Activated T-cell treated with anti-CD3 and anti-CD28 coated beads, Interleukin-2, amount 50 U/mL, for 1 hour (primary cell): ENCODE measurements at places on chromosomes 3 and 15.

DNA sequence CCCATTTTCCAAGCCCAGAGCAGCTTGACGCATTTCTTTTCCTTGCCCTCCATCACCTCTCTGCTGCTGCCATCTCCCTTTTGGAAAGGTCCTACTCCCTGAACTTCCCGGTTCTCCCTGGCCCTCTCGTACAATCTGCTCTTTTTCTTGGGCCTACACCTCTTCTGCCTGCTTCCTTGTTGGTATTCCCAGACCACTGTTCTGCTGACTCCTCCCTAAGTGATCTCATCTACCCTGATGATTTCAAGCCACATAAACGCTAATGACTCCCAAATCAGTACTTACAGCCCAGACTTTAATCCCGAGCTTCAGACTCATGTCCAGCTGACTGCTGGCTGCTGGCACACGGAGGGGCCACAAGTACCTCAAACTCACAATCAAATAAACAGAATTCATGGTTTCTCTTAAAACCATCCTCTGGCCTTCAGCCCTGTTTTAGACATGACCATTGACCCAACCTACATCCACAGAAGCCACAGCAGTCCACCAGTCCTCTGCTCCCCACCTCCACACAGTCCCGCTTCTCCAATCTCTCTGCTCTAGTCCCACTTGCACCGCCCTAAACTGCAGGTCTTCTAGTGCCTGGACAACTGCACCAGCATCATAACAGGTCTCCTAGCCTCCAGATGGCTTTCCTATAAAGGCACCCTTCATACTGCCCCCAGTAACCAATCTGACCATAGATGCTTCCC, 57.6 kb downstream of the AAGAB start:
- no peak for DNase-seq

DNA sequence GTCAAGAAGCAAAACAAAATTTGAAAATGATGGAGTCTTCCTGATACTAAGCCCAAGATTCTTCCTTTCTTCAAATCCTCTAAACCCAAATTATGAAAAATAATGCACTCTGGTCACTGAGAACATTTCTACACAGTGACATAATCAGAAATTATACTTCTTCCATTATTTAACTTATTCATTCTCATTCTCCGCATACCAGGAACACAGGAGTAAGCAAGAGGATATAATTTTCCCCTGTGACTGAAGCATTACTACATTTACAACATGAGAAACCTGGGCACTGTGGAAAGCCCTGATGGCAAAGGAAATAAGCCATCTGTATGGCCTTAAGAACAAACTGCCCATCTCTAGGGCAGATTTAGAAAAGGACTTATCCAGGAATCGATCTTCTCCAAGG, 47.0 kb downstream of the EXD1 start:
- no peak for DNase-seq

DNA sequence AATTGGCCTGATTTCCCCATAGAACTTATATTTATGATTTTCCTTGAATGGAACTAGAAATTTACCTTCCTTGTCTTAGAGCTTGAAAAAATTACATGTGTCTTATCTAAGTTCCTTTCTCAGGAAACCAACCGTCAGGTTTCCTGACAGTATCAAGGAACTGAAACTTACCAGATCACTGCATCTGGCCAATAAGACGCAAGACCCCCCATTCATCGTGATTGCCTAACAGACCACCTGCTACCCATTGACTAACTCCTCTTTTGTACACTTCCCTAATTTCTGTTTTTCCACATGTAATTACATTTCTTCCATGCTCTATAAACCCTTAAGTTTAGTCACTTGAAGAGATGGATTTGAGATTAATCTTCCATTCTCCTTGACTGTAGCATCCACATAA, 517.2 kb upstream of the CBLB start:
- no peak for DNase-seq

GRCh38 chr3:42499478-42499871, 3.0 kb upstream of the VIPR1 start:
- DNase-seq = no peak

- no peak for DNase-seq
Measured at GRCh38 chr3:31714495-31715280, 182.0 kb downstream of the STT3B start.

DNA sequence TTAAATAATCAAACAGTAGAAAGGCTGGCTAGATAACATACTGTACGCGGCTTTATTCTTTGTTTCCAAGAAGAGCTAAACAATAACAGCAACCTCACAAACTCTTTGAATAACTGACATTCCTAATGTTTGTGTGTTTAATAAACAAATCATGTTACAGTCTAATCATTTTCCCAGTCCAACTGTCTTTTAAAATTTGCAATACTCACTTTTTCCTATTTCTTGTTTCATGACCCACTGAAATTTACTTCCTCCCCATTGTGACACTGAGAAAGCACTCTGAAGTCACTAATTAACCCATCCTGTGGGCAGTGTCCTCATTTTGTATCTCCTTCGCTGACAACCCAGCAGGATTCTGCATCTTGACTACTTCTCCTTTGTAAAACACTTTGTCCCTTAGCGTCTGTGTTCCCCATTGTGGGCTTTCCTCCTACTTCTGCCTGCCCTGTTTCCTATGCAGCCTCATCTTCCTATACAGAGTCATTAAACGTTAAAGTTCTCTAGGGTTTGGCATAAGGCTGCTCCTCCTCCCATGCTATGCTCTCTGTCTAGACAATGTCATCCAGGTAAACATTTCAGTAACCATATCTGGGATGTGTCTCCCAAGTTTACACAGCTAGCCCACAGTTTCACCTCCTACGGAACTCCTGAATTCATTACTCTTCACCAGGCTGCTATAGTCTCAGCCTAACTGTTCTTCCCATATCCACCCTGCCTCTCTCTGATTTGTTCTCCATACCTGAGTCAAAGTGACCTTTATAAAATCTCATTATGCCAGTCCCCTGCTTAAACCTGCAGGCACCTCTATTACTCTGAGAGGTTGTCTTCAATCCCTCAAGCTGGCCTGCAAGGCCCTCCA, 148.9 kb downstream of the GREM1 start:
- DNase-seq = no peak

DNA sequence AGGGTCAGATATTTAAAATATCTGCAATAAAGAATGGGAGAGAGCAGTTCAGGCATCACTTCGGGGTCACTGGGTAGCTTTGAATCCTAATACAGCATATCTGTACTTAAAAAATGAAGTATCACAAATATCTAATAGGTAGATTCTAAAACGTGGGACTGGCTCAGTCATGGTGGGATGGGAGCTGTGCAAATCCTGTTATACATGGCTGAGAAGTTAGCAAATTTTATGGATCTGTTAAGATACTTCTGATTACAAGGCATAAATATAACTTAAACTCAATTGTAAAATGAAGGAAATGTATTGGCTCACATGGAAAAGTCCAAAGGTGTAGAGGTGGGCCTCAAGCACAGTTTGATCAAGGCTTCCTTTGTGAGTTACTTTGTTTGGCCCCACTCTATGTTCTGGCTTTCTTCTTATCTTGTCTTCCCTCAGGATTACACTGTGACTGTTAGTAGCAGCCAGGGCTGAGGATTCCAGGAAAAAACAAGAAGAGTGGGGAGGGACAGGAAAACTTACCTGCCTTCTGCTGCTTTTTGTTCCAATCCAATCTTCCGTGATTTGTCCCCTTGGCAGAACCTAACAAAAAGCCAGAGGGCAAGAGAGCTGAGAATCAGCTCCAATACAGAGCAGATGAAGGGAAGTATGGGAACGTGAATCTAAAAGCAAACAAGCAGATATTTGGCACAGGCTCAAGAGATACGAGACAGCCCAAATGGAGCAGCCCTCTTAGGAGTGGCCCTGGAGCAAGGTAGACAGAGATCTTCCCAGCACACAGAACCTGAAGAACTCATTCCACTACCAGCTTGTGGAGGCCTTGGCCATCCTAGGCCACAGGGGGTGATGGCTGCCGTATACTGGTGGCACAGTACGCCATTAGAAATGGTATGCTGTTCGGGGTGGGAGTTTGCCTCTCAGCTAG, 10.9 kb downstream of the PAQR9 start:
- no peak for DNase-seq

- DNase-seq = no peak
Measured at GRCh38 chr15:98433856-98434255, 214.5 kb upstream of the IGF1R start.

GRCh38 chr3:135155228-135155627, 360.2 kb downstream of the EPHB1 start:
- DNase-seq = no peak

- DNase-seq = no peak
Measured at GRCh38 chr3:188315553-188315952, 161.6 kb downstream of the LPP start.

DNA sequence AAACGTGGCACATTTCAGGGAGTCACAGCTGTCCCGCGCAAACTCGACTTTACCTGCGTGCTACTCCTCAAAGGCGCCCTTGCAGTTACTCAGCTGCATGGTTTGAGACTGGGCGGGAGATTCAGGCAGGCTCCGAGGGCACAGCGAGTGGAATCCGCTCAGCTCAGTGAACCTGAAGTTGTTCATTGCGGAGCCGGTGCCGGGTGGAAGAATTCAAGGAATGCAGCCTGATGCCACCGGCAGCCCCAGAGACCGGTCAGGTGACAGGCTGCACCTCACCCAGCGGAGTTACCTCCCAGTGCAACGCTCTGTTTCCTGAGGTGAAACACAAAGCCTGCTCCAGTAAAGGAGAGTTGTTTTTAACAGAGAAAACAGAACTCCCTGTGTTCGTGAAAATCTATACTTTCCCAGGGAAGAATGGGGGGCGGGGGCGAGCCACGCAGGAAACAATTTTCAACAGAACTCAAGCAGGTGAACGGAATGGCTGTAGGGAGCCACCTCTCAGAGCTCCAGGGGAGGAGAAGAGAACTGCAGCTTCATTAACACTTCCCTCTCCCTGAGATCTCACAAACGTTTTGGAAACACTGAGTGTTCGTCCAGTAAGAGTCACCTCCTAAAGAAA, 3.8 kb downstream of the VEPH1 start:
- DNase-seq = no peak

DNA sequence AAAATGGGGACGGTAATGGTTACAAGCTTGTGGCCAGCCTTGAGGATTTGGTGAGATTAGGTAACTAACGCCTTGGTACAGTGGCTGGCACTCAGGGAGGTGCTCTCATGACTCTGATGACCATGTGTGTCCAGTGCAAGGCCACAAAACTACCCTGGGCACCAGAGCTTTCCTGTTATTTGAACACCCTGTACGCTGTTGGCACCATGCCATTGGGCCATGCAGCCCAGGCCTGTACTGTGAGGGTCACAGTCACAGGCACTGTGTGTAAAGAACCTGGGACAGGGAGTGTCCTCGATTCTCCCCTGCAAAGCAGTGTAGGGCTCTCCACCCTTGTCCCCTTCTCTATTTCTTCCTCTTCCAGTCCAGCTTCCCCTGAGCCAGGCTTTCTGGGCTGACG, 6.3 kb downstream of the TMEM43 start:
- DNase-seq = no peak
